ENCODE measurements at places on chromosomes 11 and 22.

GRCh38 chr11:34957206-34957605 is 40.8 kb downstream of the PDHX start:
- H3K27me3 ChIP-seq: no peaks in the 10 kb centered on the region
- peaks cover 25% of the 10 kb centered on the region for H3K36me3 ChIP-seq
- no peak overlapping the region for H3K4me3 ChIP-seq
- no peak for DNase-seq

DNA sequence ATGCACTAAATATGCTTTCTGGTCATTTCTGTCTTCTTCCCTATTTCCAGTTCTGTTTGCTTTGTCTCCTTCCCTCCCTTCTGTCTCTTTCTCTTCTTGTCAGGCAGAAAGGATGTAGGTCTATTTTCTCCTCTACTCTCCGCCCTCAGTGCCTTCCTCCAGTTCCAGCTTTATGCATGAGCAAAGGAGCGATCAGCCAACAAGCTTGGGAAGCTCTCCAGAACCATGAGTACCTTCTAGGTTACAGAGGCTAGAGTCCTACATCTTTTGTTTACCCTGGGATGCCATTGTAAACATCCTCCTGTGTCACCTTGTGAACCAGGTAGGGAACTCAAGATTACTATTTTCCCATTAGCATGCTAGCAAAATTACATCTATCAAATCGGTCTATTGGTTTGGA is 7.9 kb upstream of the SPON1 start:
- H3K36me3 ChIP-seq: no peaks in the 10 kb centered on the region
- DNase-seq: no peak

- DNase-seq: no peak
Observed at GRCh38 chr11:4459500-4459899, 10.4 kb downstream of the OR52K2 start.

GRCh38 chr11:87292598-87292997 is 254.9 kb downstream of the TMEM135 start:
- no peak for DNase-seq
- H3K36me3 ChIP-seq: peaks cover 2% of the 10 kb centered on the region
- no peak overlapping the region for H3K4me3 ChIP-seq
- no peaks in the 10 kb centered on the region for H3K27me3 ChIP-seq
- H3K27ac ChIP-seq: no peak overlapping the region
- H3K4me1 ChIP-seq: no peaks in the 10 kb centered on the region

DNA sequence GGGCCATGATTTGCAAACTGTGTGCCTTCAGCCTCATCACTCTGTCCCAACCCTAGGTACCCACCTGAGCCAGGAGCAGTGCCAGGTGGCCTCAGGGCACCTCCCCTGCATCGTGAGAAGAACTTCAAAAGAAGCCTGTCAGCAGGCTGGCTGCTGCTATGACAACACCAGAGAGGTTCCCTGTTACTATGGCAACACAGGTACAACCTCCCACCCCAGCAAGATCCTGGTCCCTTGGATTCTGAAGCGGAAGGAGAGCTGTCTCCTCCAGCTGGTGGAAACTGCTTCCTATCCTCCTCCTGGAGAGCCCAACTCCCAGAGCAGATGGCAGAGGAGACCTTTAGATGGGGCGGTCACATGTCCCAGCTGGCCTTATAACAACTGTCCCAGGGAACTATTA is 2.9 kb downstream of the ZP1 start:
- no peak for DNase-seq
- no peaks in the 10 kb centered on the region for H3K27me3 ChIP-seq
- peaks cover 59% of the 10 kb centered on the region for H3K4me1 ChIP-seq

GRCh38 chr11:18369398-18369797 is 25.0 kb upstream of the LDHA start:
- H3K27ac ChIP-seq: no peak overlapping the region
- H3K36me3 ChIP-seq: peaks cover 18% of the 10 kb centered on the region
- peaks cover 2% of the 10 kb centered on the region for H3K4me1 ChIP-seq
- DNase-seq: no peak
- no peak overlapping the region for H3K4me3 ChIP-seq

GRCh38 chr11:118082880-118083552 is 3.7 kb downstream of the SMIM35 start:
- H3K27ac ChIP-seq: no peak overlapping the region
- no peak for DNase-seq
- no peak overlapping the region for H3K4me3 ChIP-seq
- peaks cover 4% of the 10 kb centered on the region for H3K36me3 ChIP-seq
- H3K4me1 ChIP-seq: peaks cover 3% of the 10 kb centered on the region

GRCh38 chr11:118055966-118056365 is 20.9 kb upstream of the TMPRSS4 start:
- peak overlapping the region; percentile 53 for H3K27ac ChIP-seq
- peaks cover 44% of the 10 kb centered on the region for H3K4me1 ChIP-seq
- H3K36me3 ChIP-seq: no peaks in the 10 kb centered on the region

DNA sequence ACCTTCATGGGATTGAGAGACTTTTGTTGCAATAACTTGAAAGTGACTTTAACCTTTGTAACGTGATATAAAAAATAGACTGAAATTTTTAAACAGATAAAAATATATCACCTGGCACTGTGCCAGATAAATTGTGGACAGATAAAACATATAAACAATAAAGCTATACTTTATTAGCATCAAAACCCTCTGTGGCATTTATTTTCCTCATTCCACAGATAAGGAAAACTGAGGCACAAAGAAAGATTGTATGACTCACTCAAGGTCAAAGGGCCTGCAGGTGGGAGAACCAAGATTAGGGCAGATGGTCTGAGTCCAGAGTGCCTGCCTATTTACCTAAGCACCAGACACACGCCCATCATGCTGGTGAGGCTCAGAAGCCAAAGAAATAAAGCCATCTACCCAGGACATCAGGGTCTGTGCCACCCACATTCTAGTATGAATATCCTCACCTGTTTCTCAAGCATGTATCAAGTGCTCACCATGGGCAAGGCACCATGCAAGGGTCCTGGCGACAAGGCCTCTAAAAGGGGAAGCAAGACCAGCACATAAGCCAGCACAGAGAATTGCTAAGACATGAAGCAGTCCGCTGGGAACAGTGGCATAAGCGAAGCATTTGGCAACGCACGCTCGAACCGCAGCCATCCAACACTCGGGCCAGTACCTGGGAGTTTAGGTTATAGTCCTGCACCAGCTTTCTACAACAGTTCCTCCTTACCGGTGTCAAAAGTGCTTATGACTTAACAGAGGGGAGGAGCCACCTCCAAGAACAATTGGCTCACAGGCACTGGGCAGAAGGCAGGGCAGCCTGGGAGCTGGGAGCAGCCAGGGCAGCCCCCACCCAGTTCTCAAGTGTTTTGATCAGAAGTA is 17.6 kb downstream of the MYH9 start:
- H3K4me3 ChIP-seq: peak overlapping the region; percentile 91
- H3K27ac ChIP-seq: peak overlapping the region; percentile 96
- no peak for DNase-seq
- H3K27me3 ChIP-seq: no peaks in the 10 kb centered on the region

GRCh38 chr11:68282141-68282860 is 10.5 kb upstream of the C11orf24 start:
- DNase-seq: peak; percentile 49
- peak overlapping the region; percentile 91 for H3K27ac ChIP-seq
- peak overlapping the region; percentile 78 for H3K4me3 ChIP-seq
- H3K36me3 ChIP-seq: peaks cover 12% of the 10 kb centered on the region
- H3K27me3 ChIP-seq: peaks cover 3% of the 10 kb centered on the region

DNA sequence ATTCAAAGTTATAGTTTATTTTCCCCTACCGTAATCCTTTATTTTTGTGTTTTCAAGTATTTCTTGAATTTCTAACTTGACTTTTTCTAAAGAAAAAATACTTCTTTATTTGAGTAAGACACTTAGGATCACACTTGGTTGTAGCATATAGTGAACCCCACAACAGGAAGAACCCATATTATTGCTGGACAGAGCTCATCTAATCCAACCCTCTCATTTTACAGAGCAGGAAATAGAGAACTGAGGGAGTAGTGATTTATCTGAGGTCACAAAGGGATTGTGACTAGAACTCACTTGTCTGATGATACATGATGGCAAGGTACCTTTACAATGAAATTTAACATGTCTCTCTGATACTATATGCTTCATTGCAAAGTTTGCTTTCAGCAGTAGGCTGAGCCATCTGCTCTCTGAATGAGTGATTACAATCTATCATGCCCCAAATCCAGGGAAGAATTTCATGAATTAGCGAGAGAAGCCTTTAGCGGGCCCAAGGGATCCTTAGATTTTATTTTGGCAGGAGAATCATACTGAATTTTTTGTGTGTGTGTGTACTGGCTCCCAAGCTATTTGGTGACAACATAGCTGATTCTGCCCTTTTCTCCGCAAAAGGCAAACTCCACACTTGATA is 9.8 kb downstream of the SLC17A6 start:
- H3K27ac ChIP-seq: no peak overlapping the region
- no peaks in the 10 kb centered on the region for H3K4me1 ChIP-seq
- no peak for DNase-seq
- no peaks in the 10 kb centered on the region for H3K36me3 ChIP-seq
- H3K4me3 ChIP-seq: no peak overlapping the region

DNA sequence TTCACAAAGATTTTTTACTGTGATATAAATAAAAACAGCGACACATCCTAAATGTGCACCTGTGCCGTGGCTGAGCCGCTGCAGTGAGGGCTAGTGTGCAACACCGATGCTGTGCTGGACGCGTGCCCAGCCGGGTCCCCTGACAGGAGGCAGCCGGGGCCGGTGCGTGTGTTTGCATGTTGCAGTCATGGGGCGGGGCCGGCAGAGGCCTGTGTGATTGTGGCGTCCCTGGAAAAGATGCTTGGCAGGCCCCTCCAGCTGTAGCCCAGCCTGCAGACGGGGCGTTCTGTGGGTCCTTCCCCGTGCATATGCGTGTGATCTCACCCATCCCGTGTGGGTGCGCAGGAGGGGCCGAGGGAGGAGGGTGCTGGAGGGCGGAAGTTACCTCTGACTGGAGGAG is 30.6 kb downstream of the MUC6 start:
- no peak for DNase-seq
- no peaks in the 10 kb centered on the region for H3K4me1 ChIP-seq
- H3K36me3 ChIP-seq: peaks cover 8% of the 10 kb centered on the region

DNA sequence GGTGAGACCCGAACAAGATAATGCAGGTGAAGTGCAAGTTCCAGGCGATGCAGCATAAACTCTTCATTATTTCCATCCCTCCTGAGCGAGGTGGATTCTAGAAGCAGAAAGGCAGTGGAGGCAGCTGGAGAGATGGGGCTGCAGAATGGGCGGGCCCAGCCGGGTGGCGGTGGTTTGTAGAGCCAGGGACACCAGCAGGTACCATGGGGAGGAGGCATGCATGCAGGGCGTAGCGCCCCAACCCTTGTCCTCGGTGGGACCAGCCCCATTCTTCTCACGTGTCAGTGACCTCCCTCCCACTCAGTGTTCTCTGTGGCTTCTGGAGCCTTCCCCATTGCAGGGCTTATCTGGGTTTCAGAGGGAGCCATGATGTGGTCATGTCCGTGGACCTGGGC is 38.0 kb downstream of the MPPED1 start:
- H3K27ac ChIP-seq: no peak overlapping the region
- H3K27me3 ChIP-seq: peaks cover 7% of the 10 kb centered on the region
- H3K36me3 ChIP-seq: no peaks in the 10 kb centered on the region

- no peaks in the 10 kb centered on the region for H3K27me3 ChIP-seq
- no peak overlapping the region for H3K27ac ChIP-seq
- no peaks in the 10 kb centered on the region for H3K36me3 ChIP-seq
Observed at GRCh38 chr11:132895340-132895739, 637.0 kb downstream of the OPCML start.

DNA sequence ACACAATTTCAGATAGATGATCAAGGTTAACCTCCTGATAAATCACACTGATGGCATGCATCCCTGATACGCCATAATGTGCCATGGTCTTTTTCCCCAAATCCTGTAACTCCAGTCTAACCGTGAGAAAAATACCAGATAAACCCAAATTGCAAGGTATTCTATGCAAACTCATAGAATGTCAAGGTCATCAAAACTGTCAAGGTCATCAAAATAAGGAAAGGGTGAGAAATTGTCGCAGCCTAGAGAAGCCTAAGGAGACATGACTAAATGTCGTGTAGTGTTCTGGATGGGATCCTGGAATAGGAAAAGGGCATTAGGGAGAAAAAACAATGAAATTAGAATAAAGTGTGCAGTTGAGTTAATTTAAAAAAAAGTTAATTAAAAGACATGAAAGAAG is 4.7 kb downstream of the TTC12 start:
- H3K27ac ChIP-seq: no peak overlapping the region
- H3K4me1 ChIP-seq: peaks cover 5% of the 10 kb centered on the region
- H3K4me3 ChIP-seq: no peak overlapping the region

GRCh38 chr11:117837791-117838190 is 13.2 kb upstream of the FXYD2 start:
- peak overlapping the region; percentile 65 for H3K27ac ChIP-seq
- H3K36me3 ChIP-seq: no peaks in the 10 kb centered on the region
- H3K4me3 ChIP-seq: peak overlapping the region; percentile 6
- peaks cover 8% of the 10 kb centered on the region for H3K4me1 ChIP-seq
- H3K27me3 ChIP-seq: peaks cover 8% of the 10 kb centered on the region
- peak; percentile 28 for DNase-seq

GRCh38 chr22:50201191-50202129 is 649 bp downstream of the SELENOO start:
- peaks cover 17% of the 10 kb centered on the region for H3K4me1 ChIP-seq
- no peak for DNase-seq
- peak overlapping the region; percentile 42 for H3K27ac ChIP-seq
- no peaks in the 10 kb centered on the region for H3K27me3 ChIP-seq
- H3K4me3 ChIP-seq: peak overlapping the region; percentile 88

DNA sequence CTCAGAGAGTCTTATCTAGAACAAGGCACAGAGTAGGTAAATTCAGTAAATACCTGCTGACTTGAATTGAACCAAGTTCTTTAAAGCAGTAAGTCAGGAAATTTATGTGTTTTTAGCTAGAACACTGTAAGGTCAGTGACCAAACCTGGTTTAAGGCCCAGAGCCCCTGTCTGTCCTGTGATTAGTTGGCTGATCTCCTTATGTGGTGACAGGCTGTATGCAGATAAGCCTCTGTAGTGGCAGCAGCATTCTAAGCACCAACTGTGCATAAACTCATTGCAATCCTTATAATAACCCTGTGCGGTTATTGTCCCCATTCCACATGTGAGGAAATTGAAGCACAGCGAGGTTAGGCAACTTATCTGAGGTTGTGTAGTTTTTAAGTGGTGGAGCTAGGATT is 40.5 kb downstream of the FBXO7 start:
- no peak overlapping the region for H3K4me3 ChIP-seq
- no peaks in the 10 kb centered on the region for H3K36me3 ChIP-seq
- no peaks in the 10 kb centered on the region for H3K4me1 ChIP-seq
- peaks cover 4% of the 10 kb centered on the region for H3K27me3 ChIP-seq
- no peak overlapping the region for H3K27ac ChIP-seq

DNA sequence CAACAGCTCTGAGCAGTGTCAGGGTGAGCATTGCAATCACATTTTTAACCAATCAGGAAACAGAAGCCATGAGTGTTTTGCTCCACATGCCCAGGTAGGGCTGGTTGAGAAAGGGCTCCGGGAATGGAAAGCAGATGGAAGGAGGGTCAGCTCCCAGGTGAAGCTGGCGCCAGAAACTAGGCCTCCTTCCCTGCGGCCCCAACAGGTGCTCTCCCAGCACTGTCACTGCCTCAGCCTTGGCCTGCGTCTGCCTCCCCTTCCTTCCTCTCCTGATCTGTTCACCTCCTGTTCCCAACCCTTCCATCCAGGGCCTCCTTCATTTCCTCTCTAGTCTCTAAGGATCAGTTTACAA is 4.6 kb upstream of the VSIG10L2 start:
- H3K4me1 ChIP-seq: peaks cover 13% of the 10 kb centered on the region
- H3K36me3 ChIP-seq: no peaks in the 10 kb centered on the region
- no peak for DNase-seq
- peaks cover 2% of the 10 kb centered on the region for H3K27me3 ChIP-seq

GRCh38 chr22:30887861-30888260 is 80.7 kb downstream of the MORC2 start:
- H3K27me3 ChIP-seq: no peaks in the 10 kb centered on the region
- no peak overlapping the region for H3K4me3 ChIP-seq
- no peak overlapping the region for H3K27ac ChIP-seq
- peaks cover 2% of the 10 kb centered on the region for H3K4me1 ChIP-seq
